SW 1271 (cell line): ENCODE measurements at places on chromosomes 7 and 10.

DNA sequence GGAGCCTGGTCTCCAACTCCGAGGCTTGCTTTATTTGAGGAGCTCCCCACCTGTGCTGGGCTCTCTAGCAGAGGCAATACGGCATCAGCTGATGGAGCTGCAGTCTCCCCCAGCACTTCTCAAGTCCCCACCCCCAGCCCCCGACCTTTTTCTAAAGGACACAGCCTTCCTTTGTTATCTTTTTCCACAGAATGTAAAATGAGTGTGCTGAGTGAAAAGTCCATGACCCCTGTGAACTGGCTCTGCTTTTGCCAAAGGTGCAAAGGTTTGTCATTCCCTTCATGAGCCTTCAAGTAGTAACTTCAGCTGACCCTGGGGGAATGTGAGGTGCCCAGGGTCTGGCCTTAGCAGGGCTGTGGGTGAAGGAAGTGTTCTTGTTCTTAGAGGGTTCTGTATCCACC is 25.5 kb downstream of the LRRC4 start:
- DNase-seq = no peak

DNA sequence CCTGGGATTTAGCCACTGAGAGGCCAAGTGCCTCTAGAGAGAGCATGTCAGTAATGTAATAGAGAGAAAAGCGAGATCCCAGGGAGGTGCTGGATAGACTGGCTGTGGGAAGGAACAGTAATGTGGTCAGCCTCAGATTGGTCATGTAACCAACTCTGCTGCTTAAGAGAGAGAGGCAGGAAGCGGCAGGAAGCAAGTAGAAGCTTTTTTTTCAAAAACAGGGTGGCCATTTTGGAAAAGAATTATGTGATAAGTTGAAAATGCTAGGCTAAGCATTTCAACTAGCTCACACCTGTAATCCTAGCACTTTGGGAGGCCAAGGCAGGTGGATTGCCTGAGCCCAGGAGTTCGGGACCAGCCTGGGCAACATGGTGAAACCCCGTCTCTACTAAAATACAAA is 3.7 kb upstream of the PCOLCE start:
- DNase-seq = no peak

- DNase-seq = no peak
Observed at GRCh38 chr7:128122576-128123290, 91.5 kb upstream of the LRRC4 start.

GRCh38 chr7:135189961-135190360 is 19.5 kb upstream of the CYREN start:
- DNase-seq = no peak

DNA sequence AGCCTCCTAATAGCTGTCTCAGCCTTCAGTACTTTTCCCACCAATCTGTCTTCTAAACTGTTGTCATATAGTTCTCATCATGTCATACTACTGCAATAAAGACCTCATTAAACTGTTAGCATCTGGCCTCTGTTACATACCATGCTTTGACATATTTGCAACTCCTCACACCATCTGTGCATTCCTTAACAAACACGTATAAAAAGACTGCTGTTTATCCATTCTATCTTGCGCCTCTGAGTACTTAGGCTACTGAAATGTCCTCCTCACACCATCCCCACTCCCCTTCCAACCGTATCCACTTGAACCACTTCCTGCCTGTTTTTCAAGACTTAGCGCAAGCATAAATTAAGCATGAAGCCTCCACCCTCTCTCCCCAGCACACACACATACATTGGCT is 41.6 kb downstream of the SLC16A9 start:
- no peak for DNase-seq

- no peak for DNase-seq
Observed at GRCh38 chr7:1732072-1732471, 62.0 kb downstream of the ELFN1 start.

DNA sequence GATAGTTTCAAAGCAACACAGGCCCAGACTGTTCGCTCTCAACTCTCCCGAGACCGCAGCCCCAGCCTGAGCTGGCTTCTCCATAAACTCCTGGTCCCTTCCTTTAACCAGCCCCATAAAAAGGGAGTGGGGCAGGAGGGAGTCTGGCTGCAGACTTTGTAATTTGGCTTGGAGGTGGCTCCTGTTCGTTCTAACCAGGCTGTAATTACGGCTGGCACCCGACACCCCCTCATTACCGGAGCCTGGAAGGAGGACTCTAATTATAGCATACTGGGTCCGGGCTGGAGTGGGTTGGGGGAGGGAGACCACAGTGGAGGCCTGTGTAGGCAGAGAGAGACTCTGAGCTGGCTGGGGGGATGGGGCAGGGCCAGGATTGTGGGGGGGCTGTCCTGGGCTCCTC is 49.7 kb downstream of the UNC5B start:
- DNase-seq = no peak

- DNase-seq = peak; percentile 6
Observed at GRCh38 chr7:106126170-106126938, 14.2 kb upstream of the SYPL1 start.

GRCh38 chr7:18499407-18500177 is 4.0 kb downstream of the HDAC9 start:
- no peak for DNase-seq

- no peak for DNase-seq
Observed at GRCh38 chr7:92785923-92786322, 50.5 kb downstream of the CDK6 start.

DNA sequence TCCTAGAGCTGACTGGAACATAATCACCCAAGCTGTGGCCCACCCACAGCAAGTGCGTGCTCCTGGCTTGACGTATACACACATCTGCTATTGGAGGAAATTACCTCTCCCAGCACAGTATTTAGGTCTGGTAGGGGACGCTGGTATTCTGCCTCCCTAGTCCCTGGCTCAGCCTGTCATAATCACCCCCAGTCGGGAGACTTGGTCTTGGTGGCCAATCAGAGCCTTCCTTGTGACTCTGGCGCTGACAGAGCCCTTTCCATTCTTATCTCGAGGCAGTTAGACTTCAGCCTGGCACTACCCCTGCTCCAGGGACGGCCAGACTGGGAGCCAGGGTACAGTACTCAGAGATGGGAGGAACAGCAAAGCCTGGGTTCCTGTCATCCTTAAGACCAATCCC is 14.3 kb upstream of the PRKAG2 start:
- DNase-seq = no peak

GRCh38 chr7:22571766-22572165 is 71.8 kb upstream of the STEAP1B start:
- DNase-seq = no peak

GRCh38 chr7:19097165-19098055 is 20.0 kb downstream of the TWIST1 start:
- DNase-seq = no peak

GRCh38 chr7:3956949-3957348 is 655.9 kb downstream of the SDK1 start:
- DNase-seq = no peak

DNA sequence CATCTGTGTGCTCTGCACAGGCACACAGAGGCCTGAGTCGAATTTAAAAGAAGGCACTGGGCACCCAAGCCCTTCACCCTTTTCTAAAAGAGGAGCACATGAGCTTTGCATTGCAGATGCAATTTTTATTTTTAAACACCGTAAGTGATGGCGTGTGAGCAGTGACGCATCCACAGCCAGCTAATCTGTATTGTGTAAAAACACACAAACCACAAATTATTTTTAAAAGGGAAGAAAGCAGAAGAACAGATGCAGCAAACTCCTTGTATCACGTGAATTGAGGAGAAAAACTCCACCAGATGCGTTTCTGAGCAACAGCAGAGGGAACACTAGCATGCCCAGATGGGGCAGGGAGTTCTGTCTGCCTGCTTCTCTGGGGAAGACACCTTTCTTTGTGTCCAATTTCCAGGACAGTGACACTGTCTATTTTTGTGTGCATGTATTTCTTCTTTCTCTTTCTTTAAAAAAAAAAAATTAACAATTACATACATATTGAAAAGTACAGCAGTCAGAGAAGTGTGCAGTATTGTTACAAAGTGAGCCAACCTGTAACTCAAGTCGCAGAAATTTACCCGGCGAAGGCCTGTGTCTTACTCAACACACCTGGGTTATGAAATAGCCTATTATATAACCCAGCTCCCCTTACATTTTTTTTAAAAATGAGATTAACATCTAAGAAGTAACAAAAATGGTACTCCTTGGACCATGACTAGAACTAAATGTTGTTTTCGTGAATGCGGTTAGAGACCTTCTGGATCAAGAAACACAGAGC is 39.2 kb downstream of the EEPD1 start:
- DNase-seq = no peak

GRCh38 chr7:49229246-49229645 is 304.9 kb downstream of the CDC14C start:
- DNase-seq = no peak

DNA sequence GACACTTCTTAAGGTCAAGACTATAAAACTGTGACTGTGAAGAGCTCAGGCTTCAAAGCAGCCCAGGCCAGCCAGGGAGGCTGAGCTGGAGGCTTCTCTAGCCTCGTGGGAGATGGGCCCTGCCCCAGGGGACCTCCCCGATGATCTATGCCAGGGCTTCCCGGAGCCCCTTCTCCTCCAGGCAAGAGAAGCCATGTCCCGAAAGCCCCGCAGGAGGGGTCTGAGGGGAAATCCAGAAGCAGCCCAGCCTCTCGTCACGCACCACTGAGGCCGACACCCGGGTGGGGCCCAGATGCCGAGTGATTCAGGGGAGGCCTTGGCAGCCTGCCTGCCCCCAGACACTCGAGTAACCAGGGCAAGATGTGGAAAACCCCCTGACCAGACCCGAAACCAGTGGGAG is 63.7 kb downstream of the PROSER2 start:
- DNase-seq = no peak

DNA sequence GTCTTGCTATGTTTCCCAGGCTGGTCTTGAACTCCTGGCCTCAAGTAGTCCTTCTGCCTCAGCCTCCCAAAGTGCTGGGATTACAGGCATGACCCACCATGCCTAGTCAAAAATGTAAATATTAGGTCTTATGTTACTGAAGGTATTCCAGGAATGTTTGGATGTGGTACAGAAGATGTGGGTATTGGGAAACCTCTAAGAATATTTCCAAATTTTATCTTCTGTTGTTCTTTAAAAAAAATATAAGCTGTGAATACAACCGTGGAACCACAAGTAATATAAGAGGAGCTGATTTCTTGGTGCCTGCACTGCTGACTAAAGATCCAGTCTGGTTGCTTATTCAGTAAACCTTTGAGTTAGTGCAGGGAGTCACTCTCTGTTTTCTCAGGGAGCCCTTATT is 178.3 kb downstream of the AUTS2 start:
- DNase-seq = no peak

GRCh38 chr10:87915406-87915805 is 52.0 kb downstream of the PTEN start:
- no peak for DNase-seq

DNA sequence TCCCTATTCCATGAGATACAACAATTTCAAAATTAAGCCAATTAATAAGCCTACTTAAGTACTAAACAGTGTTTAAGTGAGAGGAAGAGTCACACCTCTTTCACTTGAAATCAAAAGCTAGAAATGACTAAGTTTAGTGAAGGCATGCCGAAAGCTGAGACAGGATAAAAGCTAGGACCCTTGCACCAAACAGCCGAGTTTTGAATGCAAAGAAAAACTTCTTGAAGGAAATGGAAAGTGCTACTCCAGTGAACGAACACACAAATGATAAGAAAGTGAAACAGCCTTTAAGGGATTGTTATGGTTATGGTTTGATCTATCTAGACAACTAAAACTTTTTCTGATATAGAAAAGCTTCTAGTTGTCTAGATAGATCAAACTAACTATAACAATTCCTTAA is 135.4 kb upstream of the KMT2E start:
- DNase-seq = no peak

DNA sequence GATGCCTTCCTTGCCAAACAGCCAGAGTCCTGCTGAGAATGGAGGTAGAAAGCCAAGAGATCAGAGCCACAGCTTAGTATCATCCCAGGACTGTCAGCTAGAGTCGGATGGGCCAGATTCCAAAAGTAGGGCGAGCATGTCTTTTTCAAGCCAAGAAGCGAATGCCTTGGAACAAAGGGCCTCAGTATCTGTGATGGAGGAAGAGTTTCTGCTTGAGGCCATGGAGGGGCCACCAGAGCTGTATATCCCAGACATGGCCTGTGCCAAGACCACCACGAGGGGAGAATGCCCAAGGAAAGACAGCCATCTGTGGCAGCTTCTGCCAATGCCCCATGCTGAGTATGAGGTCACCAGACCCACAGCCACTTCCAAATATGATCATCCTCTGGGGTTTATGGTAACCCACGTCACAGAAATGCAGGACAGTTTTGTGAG is 44.3 kb upstream of the PPP1R17 start:
- no peak for DNase-seq

DNA sequence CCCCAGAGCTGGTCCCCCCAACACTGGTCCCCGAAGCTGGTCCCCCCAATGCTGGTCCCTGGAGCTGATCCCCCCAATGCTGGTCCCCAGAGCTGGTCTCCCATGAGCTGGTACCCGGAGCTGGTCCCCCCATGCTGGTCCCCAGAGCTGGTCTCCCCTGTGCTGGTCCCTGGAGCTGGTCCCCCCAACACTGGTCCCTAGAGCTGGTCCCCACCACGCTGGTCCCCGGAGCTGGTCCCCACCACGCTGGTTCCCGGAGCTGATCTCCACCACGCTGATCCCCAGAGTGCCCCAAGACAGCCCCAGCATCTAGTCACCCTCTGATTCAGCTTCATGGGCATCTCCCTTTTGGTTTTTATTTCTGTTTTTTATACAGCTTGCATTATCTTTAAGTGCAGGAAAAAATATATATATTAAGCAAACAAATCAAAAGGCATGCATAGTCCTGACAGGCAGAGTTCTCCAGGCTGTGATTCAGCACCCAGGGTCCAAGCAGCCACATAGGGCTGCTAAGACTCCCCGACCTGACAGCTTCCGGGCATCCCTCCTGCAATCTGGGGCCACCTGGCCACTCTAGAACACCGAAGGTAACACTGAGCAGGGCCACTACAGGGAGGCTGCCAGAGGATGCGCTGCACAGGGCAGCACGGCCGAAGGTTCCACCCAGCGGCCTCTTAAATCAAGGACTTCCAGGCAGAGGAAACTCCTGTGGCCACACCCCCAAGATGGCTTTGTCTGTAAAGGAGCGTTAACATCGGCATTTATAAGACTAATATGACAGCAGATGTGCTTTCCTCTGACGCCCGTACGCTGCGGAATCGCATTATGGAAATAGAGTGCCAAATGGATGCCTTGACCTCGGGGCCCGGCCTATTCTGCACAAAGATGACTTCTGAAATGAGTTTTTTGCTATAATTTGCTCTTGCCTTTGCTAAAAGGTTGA is 215.0 kb downstream of the PTPRN2 start:
- no peak for DNase-seq

GRCh38 chr10:30915146-30915545 is 116.5 kb downstream of the ZNF438 start:
- no peak for DNase-seq
